ENCODE measurements at places on chromosomes 16 and 17. TPM values are rescaled to one million over a fixed set of nuclear protein-coding genes. Genes with fewer than 3 reads are reported as not detected.

IRF8 gene
- total RNA-seq, result 5.4 TPM

TSR3 gene
- 208 TPM for total RNA-seq

PRDM7 gene
- total RNA-seq, result not detected

DLX3 gene
- not detected for total RNA-seq

CDC42EP4 gene
- total RNA-seq, result 50.8 TPM

PRSS53 gene
- 5.1 TPM for total RNA-seq

KRT33B gene
- total RNA-seq, result not detected

SGCA gene
- total RNA-seq, result not detected

AGRP gene
- not detected for total RNA-seq

HNF1B gene
- total RNA-seq, result 11.4 TPM

RNU2-1 gene
- not detected for total RNA-seq

ACAP1 gene
- total RNA-seq, result 26.4 TPM

NLRC3 gene
- not detected for total RNA-seq

PABPN1L gene
- not detected for total RNA-seq

CLDN9 gene
- total RNA-seq, result 0.07 TPM

CES3 gene
- 2.2 TPM for total RNA-seq

EVPLL gene
- not detected for total RNA-seq

PIRT gene
- total RNA-seq, result not detected

LGALS9C gene
- not detected for total RNA-seq

HOXB13 gene
- 6.5 TPM for total RNA-seq
